ENCODE measurements at places on chromosomes 11 and 22. TPM values are rescaled to one million over a fixed set of nuclear protein-coding genes. Genes with fewer than 3 reads are reported as not detected.

DNA sequence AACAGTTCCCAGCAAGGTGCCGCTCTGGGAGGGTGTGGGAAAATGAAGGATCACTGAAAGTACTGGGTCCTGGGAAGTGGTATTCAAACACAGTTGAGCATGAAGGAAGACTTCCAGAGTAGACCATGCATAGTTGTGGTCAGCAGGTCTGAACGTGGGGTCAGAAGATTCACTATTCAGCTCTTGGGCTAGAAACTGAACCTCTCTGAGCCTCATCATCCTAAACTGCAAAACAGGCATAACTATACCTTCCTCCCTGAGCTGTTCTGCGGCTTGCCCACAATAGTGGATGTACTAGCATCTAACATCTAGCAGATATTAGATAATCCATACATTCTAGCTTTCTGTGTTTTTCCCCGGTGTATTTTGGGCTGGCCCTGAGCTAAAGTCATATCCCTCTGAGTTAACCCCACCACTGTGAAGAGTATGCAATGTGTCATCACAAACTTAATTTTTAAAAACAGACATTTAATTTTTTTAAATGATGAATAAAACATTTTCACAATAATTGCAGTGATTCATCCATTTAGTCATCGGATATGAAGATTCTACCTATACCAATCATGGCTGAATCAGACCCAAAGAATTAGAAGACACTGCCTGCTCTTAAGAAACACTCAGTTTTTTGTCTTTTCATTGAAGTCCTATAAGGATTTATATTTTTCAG lies 179.1 kb downstream of the BLID start:
- DNase-seq: peak; percentile 79

GRCh38 chr22:22085702-22086500 lies 103.3 kb upstream of the TOP3B start:
- DNase-seq: peak; percentile 50

DNA sequence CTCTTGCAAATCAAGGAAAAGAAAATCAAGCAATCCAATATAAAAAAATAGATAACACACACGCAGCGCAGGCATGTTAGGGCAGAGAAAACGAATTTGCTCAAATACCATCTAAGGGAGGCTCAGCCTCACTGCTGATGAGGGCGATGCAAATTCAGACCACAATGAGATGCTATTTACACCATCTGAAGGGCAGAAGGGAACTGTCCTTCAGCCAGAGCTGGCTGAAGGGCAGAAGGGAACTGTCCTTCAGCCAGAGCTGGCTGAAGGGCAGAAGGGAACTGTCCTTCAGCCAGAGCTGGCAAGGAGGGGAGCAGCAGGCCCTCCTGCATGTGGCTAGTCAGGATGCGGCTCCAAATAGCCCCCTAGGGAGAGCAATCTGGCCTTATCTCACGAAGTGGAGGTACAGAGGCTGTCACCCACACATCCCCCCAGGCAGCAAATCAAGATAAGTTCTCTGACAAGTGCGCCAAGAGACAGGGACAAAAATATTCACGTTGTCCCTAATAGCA lies 7.6 kb upstream of the SLC39A13 start:
- DNase-seq: no peak

DNA sequence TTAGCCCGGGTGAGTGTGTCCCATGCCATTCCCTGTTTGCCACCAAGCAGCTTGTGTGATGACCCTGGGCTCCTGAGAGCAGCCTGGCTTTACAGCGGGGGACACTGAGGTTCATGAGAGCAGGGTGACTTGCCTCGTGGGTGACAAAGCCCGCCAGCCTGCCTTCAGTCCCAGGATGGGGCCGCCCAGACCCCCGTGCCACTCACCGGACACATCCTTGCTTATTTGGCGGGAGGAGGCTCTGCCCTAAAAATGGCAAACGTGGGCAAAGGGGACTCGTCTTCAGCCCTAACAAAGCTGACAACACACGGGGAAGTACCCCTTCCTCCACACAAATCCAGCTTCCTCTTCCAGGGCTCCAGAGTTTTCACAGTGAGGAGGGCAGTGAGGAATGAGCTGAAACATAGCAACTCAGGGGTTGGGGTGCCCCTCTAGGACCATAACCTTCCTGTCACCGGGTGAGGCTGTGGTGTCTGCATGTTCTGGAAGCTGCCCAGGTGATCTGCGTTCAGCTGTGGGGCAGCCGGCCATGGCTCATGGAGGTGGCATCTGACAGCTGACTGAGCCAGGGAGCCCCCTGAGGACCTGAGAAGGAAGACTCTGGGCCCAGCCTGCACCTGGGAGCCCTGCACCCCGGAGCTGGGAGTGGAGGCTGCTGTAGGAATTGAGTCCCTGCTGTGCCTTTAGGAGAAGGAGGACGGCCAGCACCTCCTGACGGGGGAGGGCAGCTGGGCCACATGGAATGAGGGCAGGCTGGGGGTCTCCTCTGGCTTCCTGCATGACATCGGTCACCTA lies 16.7 kb downstream of the RIBC2 start:
- no peak for DNase-seq

Gene SAA4
- not detected for total RNA-seq

All from esophagus muscularis mucosa (tissue), 4 donors.